Fibroblast of gingiva (primary cell): ENCODE measurements at places on chromosomes 1 and 21.

DNA sequence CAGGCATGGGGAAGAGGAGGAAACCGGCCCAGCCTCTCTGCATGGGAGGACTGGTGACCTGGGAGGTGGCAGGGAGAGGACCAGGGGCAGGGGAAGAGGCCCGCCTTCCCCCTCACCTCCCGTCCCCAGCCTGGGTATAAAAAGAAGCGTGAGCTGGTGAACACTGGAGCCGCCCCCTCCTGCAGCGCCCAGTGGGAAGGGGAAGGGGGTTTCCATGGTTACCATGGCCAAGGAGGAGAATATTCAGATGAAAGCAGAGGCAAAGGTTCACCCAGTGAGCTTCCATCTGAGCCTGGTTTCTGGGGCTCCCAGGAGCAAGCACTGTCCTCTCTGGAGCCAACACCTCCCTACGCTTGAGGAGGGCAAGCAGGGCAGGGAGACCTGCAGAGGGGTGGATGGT lies 54.9 kb downstream of the ACOT7 start:
- no peak for DNase-seq

- DNase-seq = no peak
These were observed 40.6 kb downstream of the RGS7 start for GRCh38 chr1:241316372-241316771.

GRCh38 chr1:160124705-160125478 lies 9.3 kb downstream of the ATP1A2 start:
- DNase-seq = peak; percentile 84

GRCh38 chr1:200206340-200206739 lies 178.8 kb downstream of the NR5A2 start:
- no peak for DNase-seq

- no peak for DNase-seq
These were observed 150.9 kb downstream of the KCNJ6 start for GRCh38 chr21:37765221-37765900.

GRCh38 chr1:218383681-218384080 lies 38.5 kb downstream of the TGFB2 start:
- DNase-seq = peak; percentile 32

GRCh38 chr1:236524142-236524894 lies 536 bp downstream of the LGALS8 start:
- peak; percentile 95 for DNase-seq

DNA sequence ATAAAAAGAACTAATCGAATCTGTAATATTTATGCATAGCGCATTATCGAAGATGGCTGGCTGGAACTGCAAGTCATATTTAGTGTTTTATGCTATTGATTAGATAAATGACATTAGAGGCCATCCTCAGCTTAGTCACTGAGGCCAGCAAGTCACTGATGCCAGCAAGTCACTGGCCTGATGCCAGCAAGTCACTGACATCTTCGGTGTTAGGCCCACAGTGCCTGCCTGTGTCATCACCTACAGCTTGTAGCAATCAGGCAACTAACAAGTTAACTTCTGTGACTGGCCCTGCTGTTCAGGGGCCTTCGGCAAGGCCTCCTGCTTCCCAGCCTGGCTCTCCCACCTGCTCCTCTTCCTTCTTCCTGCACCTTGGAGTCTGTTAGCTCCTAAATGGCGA lies 65.6 kb upstream of the SCCPDH start:
- DNase-seq = no peak

- DNase-seq = no peak
These were observed 231.3 kb downstream of the SETD4 start for GRCh38 chr21:35829067-35829466.

GRCh38 chr21:31360717-31361116 lies 16.7 kb upstream of the TIAM1 start:
- DNase-seq = no peak

DNA sequence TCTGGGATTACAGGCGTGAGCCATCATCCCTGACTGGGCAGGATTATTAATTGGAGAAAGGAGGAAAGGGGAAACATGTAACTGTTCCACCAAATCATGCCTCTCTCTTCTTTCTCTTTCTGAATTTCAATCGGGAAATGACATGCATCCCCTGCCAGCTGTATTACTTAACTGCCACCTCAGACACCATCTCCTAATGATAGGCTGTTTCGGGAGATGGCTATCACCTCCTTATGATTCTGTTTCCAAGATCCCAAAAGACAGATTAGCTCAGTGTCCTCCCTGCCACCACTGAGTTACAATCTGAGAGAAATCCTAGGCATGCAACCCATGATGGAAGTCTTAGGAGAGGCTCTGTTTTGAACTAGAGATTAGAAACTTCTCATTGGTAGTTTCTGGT lies 67.5 kb downstream of the MIS18A start:
- DNase-seq = no peak

- DNase-seq = no peak
These were observed 106.9 kb upstream of the SERBP1 start for GRCh38 chr1:67536957-67537666.

- DNase-seq = no peak
These were observed 129.3 kb downstream of the SIM2 start for GRCh38 chr21:36828208-36828607.

DNA sequence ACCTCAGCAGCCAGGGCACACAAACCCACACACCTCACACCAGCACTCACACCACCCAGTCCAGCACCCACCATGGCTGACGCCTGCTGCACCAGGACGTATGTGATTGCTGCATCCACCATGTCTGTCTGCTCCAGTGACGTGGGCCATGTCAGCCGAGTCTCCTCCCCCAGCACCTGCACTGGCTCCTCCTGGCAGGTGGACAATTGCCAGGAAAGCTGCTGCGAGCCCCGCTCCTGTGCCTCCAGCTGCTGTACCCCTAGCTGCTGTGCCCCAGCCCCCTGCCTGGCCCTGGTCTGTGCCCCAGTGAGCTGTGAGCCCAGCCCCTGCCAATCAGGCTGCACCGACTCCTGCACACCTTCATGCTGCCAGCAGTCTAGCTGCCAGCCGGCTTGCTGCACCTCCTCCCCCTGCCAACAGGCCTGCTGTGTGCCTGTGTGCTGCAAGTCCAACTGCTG lies at the start of gene KRTAP10-8:
Gene KRTAP10-8, plus strand, starts transcription at position 51 of the 458 bp plus-strand sequence. Its CDS starts 22 bp downstream, at position 73.
- no peak for DNase-seq

DNA sequence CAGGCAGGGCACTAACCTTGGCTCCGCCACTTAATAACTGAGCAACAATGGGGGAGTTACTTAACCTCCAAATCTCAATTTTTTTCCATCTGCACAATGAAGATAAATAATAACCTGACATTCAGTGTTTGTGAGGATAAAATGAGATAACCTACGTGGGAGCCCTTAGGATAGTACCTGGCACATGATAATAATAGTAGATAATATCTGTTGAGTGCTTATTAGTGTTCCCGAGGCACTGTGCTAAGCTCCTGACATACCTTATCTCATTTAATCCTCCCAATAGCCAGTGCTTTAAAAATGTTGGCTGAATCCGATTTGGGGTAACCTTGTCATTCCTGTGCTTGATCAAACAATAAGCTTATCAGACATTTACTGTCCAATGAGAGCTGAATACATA lies 128.7 kb upstream of the UBE2U start:
- no peak for DNase-seq

DNA sequence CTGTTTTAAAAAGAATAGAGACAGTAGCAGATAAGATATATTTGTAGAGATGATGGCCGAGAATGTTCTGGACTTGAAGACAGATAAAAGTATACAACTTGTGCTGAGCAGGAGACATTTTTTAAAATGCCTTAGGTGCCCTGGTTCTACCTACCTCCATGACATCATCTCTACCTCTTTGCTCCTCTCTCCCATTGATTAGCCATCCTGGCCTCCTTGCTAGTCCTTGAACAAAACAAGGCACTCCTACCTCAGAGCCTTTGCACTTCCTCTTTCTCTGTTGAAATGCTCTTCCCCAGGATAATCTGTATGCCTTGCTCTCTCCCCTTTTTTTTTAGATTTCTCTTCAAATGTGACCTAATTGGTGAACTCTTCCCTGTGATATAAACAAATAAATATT lies 92.6 kb upstream of the MAGI3 start:
- DNase-seq = no peak

- no peak for DNase-seq
These were observed 85.4 kb upstream of the TIAM1 start for GRCh38 chr21:31429506-31429905.

GRCh38 chr1:51019811-51020210 lies 49.8 kb downstream of the CDKN2C start:
- DNase-seq = peak; percentile 92
